ENCODE measurements at places on chromosomes 1 and 21.

GRCh38 chr1:172654535-172654934, 4.4 kb upstream of the FASLG start:
- DNase-seq = peak; percentile 37

GRCh38 chr1:153916297-153916696, 6.5 kb downstream of the GATAD2B start:
- no peak for DNase-seq

DNA sequence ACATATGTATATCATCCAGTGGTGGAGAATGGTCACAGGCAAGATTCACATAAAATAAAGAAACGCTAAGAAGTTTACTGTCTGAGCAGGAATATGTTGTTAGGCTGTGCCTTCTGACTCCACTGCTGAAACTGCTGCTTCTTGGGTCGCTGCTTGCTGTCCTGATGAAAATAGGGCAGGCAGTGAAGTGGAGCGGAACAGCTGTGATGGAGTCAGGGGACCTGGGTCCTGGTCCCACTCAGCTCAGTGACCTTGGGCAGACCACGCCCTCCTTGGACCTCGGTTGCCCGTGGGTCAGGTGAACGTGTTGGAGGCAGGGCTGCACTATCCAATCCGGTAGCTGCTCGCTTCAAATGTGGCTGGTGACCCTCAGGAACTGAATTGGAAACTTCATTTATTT, 33.4 kb upstream of the IFFO2 start:
- no peak for DNase-seq

- peak; percentile 27 for DNase-seq
Measured at GRCh38 chr1:102191723-102192122, 195.0 kb upstream of the OLFM3 start.

DNA sequence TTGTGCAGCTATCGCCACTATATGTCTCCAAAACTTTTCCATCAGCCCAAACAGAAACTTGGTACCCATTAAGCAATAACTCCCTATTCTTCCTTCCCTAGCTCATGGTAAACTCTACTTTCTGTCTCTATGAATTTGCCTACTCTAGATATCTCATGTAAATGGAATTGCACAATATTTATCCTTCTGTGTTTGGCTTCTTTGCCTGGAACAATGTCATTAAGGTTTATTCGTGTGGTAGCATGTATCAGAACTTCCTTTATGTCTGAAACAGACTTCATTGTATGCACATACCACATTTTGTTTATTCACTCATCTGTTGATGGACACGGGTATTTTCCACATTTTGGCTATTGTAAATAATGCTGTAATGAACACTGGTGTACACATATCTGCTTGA, 40.7 kb upstream of the CD34 start:
- no peak for DNase-seq

DNA sequence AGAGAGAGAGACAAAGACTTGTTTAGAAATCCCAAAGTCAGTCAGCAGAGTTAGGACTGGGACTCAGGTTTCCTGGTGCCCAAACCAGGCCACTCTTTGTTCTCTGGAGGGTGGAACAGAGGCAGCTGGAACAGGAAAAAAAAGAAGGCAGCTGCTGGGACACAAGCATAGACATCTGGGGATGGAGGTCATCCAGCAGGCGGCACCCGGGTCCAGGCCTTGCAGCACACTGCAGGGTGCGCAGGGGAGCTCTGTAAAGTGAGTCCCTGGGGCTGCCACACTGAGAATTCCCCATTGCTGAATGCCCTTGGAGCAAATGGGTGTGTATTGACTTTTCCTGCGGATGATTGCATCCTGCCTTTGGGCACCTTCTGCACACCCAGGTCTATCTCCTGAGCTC, 222.9 kb upstream of the CSF3R start:
- no peak for DNase-seq

Measured in SW 1271 (cell line).